Activated CD4-positive, CD25-positive, alpha-beta regulatory T cell treated with anti-CD3 and anti-CD28 coated beads, Interleukin-2, amount 50 U/mL, for 24 hours (primary cell): ENCODE measurements at places on chromosomes 12 and 14.

DNA sequence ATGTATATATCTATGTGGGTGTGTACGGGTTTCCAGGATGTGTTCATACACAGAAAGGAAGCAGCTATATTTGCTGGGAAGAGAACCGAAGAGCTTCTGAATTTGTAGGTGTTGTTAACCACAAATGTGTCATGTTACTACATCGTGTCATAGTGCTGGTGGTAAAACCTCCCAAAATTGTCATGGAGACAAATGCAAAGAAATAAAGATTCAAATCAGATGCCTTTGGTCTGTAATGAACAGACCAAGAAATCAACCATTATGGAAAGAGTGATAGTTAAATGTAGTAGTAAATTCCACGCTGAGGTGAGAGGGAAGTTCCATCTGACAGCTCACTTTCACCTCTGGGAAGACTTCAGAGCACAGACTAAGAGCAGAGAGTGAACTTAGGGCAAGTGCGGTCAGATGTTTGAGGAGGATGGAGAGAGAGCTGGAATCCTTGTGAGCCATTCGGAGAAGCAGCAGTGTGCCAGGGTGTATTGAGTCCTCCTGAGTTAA lies 487.5 kb downstream of the TMEM121 start:
- peak; percentile 86 for ATAC-seq

DNA sequence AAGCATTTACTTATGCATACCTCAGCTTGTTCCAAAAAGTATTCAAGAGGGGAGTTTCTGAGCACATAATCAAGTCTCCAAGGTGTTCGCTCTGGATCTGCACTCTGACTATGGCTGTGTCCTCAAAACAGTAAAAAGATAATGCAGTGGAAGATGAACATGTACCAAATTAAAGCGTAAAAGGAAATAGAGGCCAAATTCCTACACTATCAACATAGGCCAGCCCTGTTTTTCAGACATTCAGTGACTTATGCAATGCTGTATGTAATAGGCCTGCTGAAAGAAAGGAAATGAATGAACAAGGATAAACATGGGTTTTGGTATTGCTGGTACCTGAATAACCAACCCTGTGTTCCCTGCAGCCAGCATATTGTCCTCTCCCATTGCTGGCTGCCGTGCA lies 115.7 kb downstream of the SAMD4A start:
- no peak for ATAC-seq

- ATAC-seq = no peak
Measured at GRCh38 chr12:6863586-6864321, 3.6 kb upstream of the TPI1 start.

- ATAC-seq = no peak
Measured at GRCh38 chr12:124624823-124625222, 57.4 kb upstream of the NCOR2 start.

DNA sequence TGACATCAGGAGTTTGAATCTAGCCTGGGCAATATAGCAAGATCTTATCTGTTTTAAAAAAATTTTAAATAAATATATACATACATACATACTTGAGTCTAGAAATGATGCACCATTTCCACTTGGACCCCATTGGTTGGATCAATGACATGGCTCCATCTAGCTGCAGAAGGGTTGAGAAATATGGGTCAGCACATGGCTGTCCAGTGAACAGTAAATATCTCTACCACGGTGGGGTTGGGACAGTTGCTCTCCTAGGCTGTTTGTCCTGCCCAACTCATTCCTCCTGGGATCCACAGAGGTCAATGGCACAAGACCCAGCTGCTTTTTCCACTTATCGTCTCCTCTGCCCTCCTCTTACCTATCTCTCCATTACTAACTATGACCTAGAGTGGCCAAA lies 23.6 kb downstream of the PLEKHH1 start:
- ATAC-seq = no peak

DNA sequence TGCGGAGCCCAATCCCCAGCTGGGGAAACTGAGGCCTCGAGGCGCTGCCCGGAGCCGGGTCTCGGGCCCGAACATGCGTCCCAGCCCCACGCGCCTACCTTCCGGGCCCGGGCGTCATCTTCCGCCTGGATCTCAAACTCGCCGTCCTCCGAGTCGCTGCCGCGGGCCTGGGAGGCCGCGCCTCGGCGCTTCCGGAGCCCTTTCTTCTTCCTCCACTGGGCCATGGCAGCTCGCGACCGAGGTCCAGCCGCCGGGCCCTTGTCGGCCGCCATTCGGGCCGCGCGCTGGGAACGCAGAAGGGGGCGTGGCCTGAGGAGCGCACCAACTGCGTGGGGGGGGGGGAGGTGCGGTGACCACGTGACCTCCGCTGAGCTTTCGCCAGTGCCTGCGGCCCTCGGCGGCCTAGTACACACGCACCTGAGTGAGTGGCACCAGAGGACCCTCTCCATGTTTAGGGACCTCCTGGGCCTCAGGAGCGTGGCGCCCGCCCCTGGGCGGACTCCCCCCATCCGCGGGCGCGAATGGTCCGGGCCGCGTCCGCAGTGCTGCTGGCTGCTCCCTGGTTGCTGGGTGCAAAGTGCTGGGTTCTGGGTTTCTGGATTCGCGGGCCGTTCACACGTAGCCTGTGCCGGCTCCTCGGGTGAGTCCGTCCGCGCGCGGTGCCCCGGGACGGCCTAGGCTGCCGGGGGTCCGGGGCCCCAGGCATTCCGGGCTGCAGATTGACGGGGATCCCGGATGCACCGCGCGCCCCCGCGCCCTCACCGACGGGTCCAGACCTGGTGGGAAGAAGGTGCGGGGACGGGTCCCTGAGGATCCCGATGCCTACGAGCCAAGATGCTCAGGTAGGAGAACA lies at the start of the genes DDX54 and RITA1:
Gene DDX54, minus strand, starts transcription at position 299 of the 853 bp plus-strand sequence. Its CDS starts 27 bp downstream, at position 272.
Gene RITA1, plus strand, starts transcription at position 542 of the 853 bp plus-strand sequence. CDS start 1,026 bp downstream, outside the sequence.
- ATAC-seq = peak; percentile 57

GRCh38 chr14:98705871-98706300 lies 566.1 kb downstream of the BCL11B start:
- ATAC-seq = no peak

- ATAC-seq = no peak
Measured at GRCh38 chr14:54194501-54194900, 202.3 kb upstream of the CDKN3 start.

GRCh38 chr12:63093711-63094110 lies 57.3 kb downstream of the AVPR1A start:
- no peak for ATAC-seq

DNA sequence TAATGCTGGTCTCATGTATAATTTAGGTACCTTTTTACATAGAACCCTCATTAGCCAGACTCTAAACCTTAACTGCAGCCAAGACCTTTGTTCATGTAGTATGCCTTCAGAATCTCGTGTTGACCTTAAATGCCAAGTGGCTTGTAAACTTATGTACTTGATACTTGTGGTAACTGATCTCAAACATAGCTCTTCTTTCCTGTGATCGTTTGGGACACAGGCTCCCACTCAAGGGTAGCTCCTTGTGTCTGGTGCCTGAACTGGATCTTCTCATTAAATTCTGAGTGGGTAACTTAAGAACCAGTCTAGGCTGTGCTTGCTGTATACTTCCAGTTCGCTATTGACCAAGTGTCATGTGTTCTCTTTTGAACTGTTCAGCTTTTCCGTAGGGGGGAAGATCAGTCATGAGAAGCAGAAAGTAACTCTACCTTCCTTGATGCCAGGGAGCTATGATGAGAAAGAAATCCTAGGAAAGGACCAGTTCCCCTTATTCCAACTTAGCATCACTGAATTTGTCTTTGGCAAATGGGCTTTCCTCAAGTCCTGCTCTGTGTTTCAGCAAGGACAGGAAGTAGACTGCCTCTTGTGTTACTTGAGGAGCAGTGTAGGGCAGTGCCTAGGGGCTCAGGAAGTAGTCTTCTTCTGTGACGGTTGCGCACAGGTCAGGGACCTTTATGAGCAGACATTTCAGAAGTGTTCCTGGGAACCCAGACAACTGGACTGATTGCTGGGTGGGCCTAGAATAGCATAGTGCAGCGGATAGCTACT lies 2.5 kb downstream of the LGALS3 start:
- ATAC-seq = peak; percentile 18

GRCh38 chr12:39127401-39127800 lies 222.0 kb upstream of the CPNE8 start:
- no peak for ATAC-seq

- no peak for ATAC-seq
Measured at GRCh38 chr12:114294303-114294685, 111.7 kb downstream of the TBX5 start.

- ATAC-seq = no peak
Measured at GRCh38 chr12:51517316-51517715, 73.7 kb upstream of the SCN8A start.

DNA sequence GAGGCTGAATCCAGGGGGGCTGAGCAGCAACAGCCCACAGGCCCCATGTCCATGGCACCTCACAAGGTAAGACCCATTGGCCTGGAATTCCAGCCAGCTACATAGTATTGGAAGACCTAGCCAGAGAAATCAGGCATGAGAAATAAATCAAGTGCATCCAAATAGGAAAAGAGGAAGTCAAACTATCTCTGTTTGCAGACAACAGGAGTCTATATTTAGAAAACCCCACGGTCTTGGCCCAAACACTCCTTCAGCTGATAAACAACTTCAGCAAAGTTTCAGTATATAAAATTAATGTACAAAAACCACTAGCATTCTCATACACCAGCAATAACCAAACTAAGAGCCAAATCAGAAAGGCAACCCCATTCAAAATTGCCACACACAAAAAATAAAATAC lies 16.9 kb downstream of the PDE6H start:
- no peak for ATAC-seq

DNA sequence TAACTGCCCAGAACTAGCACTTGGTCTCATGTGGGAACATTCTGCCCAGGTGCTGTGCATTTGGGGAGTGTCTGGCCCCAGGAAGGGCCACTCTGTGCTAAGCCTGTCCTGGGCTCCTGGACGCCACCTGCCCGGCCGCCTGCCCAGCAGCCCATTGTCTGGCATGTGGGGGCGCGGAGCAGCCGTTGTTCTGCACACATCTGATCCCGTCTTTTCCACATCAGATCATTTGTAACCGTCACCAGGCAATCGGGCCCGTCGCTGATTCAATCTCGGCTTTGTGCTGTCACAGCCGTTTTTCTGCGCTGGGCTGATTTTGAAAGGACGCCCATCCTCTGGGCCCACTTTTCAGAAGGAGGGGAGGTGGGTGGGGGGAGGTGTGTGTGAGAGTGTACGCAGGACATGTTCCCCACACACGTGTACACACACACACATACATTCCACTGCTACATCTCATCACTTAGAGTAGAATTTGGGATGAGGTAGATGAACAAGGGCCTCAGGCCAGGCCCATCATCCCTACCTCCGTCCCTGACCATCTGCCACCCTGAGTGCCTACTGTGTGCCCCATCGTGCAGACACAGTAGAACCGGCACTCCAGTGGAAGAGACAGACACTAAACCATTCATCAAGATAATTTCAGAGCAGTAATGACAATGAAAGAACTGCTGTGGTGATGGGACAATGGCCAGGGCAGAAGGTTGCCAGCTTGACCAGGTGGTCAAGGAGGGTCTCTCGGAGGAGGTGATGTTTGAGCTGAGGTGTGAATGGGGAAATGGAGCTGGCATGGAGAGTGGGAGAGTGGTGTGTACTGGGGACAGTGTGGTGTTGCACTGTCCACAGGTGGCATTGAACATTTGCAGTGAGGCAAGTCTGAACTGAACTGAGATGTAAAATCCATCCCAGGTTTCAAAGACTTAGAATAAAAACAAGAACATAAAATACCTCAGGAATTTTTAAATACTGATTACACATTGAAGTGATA lies 19.0 kb downstream of the FAM222A start:
- no peak for ATAC-seq

GRCh38 chr12:62692884-62693283 lies 226.3 kb downstream of the MON2 start:
- ATAC-seq = no peak

DNA sequence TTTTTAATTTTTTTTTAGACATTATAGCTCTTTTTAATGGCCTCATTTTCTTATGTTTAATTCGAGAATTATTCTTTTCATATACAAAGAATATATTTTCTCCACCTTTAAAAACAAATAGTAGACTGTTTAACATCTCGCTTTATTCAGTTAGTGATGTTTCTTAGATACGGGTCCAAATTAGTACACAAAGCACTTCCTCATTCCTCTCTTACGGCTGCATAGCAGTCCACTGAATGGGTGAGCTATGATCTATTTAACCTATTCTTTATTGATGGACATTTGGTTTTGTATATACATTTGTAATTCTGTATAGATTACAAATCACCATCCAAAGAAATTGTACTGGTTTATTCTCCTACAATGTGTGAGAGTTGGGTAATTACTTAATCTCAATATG lies 8.3 kb upstream of the GPR162 start:
- ATAC-seq = no peak

GRCh38 chr12:112514926-112515642 lies 96.3 kb downstream of the PTPN11 start:
- no peak for ATAC-seq

- no peak for ATAC-seq
Measured at GRCh38 chr12:118375348-118375747, 1.0 kb upstream of the SUDS3 start.

GRCh38 chr14:31926652-31927347 lies 150.3 kb upstream of the ARHGAP5 start:
- no peak for ATAC-seq

GRCh38 chr12:31533470-31533869 lies 57.5 kb downstream of the DENND5B start:
- ATAC-seq = no peak

GRCh38 chr14:97976861-97977260 lies 1179.7 kb downstream of the VRK1 start:
- ATAC-seq = no peak

GRCh38 chr12:39723831-39724230 lies 104.2 kb upstream of the ABCD2 start:
- no peak for ATAC-seq

- no peak for ATAC-seq
Measured at GRCh38 chr12:78698747-78699146, 165.8 kb upstream of the SYT1 start.

- ATAC-seq = no peak
Measured at GRCh38 chr12:26077915-26078702, 46.7 kb downstream of the BHLHE41 start.

GRCh38 chr12:84632556-84632955 lies 280.0 kb downstream of the SLC6A15 start:
- ATAC-seq = no peak
